ENCODE measurements at places on chromosomes 12 and 14.

DNA sequence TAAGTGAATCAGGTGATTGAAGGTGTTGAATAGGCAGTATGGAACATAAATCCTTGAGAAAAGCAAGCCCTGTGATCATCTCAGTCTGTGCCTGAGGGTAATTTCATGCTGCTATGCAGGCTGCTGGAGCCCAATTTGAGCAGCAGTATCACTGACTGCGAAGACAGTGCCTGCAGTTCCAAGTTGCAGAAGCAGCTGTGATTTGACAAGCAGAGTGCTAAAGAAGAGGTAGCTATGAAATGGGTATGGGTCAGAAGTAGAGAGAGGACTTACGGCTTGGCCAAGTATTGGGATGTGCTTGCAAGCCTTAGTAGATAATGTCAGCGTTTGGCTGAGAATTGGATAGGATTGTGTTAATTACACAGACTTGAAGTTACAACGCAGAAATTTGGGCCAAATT is 22.5 kb downstream of the PIK3C2G start:
- DNase-seq, result no peak

GRCh38 chr14:90732718-90733117 is 83.5 kb downstream of the TTC7B start:
- DNase-seq, result no peak

DNA sequence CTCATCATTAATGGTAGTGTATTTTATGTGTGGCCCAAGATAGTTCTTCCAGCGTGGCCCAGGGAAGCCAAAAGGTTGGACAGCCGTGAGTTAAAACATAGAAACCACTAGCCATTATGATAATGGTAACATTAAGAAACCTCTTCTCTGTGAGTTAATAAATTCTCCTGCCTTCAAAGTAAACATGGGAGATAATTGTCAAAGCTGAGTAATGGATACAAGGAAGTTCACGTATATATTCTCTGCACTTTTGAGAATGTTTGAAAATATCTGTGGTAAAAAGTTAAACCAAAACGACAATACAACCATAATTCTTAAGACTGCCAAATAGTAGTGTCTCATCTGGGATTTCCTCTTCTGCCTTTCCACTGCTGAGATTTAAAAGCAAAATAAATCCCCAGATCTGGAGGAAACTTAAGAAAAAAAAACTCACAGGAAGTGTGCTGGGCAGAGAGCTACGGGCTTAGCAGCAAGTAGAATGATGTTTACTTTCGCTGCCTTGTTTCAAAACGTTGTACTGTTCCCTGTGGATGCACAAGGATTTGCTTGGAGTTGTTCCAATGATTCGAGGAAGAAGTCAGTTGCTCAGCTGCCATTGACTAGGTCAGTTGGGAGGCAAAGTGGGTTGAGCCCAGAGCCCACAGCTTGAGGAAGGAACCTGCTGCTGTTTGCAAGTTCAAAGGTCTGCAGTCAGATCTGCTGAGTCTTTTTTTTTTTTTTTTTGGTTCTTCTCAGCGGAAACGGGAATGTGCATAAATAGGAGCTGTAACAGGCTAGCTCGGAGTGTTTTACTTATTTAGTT is 1.7 kb downstream of the TPCN1 start:
- DNase-seq, result no peak

- no peak for DNase-seq
These were observed 26.2 kb downstream of the ANG start for GRCh38 chr14:20714593-20715250.

DNA sequence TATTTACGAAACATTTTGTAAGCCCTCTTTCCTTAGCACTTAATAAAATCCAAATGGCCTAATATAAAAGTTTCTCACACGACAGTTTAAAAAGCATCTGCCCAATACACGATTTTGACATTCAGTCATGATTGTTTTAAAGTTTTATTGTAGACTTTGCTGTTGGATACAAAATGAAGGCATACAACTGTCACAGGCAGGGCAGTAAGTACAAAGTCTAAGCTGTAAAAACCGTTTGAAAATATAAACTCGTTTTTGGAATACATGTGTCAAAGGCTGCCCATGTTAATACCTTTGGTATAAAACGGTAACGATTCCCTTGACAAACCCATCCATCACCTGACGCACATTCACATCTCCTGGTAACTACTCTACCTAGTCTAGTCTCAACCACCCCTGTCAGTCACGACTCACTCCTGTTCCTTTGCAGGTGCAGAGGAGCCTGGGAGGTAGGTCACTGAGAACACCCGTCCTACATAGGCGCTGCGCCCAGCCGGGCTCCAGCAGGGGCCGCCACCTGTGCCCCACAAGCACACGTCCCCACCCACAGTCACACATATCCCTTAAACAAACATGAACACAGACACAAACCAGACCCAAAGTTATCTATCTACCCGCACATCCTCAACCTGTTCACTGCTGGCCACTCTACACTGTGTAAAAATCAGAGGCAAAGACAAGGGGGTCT is 27.1 kb downstream of the KCTD10 start:
- no peak for DNase-seq

GRCh38 chr14:97393244-97393643 is 596.1 kb downstream of the VRK1 start:
- DNase-seq, result no peak

- DNase-seq, result no peak
These were observed 140.5 kb downstream of the KCNA5 start for GRCh38 chr12:5184186-5184585.

- no peak for DNase-seq
These were observed 145.2 kb upstream of the BTG1 start for GRCh38 chr12:92290886-92291285.

GRCh38 chr14:54177641-54178621 is 218.9 kb upstream of the CDKN3 start:
- no peak for DNase-seq

GRCh38 chr12:13230500-13230899 is 34.0 kb downstream of the EMP1 start:
- DNase-seq, result no peak

DNA sequence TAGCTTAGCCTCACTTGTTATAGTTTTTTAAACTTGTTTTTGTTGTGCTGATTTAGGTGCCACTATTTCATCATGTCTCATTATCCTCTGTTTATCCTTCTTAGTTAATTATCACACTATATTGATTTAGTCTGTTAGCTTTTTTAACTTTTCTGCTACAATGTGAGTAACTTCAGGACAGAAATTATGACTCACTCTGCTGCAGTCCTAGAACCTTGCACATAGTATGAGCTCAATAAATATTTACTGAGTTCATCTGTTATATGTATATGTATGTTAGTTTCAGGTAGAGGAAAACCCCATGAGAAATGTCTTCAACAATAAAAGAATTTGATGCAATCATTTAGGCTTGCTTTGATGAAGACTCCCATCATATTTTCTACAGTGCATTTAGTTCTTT is 224.3 kb upstream of the NAV3 start:
- no peak for DNase-seq

DNA sequence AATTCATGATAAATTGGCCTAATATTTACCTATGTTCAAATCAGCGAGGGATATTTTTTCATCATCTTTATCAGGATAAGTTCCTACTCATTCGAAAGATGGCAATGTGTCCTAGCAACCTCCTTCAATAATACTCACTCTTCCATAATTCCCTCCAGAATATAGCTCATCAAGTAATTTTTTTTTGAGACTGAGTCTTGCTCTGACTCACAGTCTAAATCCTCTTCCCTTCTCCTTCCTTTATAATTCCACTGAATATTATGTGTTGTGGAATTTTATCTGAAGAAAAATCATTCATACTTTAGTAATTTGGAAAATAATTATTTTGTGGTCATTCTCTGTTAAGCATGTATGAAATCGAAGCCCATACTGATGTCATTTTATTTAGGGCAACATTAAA is 663.8 kb downstream of the FLRT2 start:
- DNase-seq, result no peak

Measured in GM10248 (cell line).